ENCODE measurements at places on chromosomes 12 and 14. TPM values are rescaled to one million over a fixed set of nuclear protein-coding genes. Genes with fewer than 3 reads are reported as not detected.

DNA sequence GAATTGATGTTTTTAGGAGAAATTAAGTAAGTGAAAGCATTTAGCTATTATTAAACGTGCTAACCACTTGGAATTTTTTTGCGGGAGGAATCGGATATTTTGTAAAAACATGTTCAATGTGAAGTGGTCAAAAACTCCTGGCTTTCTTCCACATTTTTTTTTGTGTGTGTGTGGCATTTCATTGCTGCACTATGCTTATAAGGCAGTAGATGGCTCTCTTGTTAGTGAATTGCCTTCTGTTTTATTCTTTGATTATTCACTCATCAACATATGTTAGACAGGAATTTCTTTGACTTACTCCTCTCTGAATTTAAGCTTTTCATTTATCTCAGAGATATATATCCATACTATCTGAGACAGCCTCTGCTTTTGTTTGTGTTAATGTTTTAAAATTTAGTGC lies 71.3 kb downstream of the DERA start:
- peak; percentile 14 for DNase-seq

- no peak for DNase-seq
These were observed 17.8 kb upstream of the PRMT8 start for GRCh38 chr12:3473171-3473570.

DNA sequence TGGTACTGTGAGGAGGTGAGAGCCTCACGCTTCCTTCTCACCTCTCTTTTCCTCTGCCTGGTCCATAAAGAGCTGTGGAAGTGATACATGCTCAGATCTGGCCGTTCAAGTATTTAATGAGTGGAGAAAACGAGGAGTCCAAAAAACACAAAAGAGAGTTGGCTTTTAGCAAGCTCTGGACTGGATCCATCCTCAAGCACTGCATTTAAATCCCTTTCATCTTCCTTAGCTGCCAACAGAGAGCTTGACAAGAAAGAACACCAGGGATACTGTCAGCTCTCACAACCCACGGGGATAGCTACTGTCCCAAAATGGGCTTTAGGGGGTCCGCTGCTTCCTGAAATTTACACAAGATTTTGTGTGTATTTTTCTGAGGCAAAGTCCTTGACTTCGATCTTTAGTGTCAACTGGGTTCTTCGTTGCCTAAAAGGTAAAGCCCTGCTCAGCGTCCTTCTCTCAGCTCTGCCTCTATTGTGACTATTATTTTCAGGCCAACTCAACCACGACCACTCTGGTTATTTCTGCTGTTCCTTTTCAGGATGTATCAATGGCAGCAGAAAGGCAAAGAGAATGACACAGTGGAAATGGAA lies 120.9 kb downstream of the TMTC1 start:
- DNase-seq: no peak

C12orf42 gene
- total RNA-seq: not detected

Data from Caki2 (cell line).